ENCODE measurements at places on chromosomes 7 and 10.
A peak's percentile ranks its signal among the peaks of the same experiment; 100 is the strongest.

- DNase-seq = no peak
These were observed 156.5 kb upstream of the NPS start for GRCh38 chr10:127392351-127393235.

- DNase-seq = no peak
These were observed 546.8 kb downstream of the LRMDA start for GRCh38 chr10:75978213-75978612.

DNA sequence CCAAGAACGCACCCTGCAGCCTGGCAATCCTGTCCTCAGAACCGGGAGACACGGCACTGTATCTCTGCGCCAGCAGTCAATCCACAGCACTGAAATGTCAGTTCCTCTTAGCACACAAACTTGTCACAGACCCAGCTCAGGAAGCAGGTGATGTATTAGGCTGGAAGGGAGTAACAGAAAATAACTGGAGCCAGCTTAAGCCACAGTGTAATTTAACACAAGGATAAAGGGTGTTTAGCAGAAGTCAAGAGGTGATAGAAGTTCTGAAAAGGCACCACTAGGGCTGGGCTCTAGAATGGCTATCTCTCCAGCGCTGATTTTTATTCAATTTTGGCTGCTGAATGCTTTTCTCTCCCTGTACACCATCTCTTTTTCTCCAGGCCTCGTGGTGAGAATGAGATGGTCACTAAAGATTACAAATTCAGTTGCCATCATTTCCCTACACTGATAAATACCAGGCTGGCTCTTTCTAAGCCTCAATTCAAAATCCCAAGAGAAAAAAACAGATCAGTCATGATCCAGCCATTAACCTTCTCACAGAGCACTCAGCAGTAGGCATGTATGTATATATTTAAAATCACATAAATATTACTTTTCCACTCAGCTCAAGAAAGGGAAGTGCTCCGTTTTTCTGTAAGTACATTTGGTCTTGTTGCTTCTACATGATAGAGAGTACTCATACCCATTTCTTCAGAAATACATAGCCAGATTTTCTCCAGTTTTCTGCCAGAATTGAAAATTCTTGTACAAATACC lies 102.7 kb upstream of the PRSS1 start:
- no peak for DNase-seq

GRCh38 chr10:37976880-37977203 lies 395 bp upstream of the ZNF25 start:
- no peak for DNase-seq

DNA sequence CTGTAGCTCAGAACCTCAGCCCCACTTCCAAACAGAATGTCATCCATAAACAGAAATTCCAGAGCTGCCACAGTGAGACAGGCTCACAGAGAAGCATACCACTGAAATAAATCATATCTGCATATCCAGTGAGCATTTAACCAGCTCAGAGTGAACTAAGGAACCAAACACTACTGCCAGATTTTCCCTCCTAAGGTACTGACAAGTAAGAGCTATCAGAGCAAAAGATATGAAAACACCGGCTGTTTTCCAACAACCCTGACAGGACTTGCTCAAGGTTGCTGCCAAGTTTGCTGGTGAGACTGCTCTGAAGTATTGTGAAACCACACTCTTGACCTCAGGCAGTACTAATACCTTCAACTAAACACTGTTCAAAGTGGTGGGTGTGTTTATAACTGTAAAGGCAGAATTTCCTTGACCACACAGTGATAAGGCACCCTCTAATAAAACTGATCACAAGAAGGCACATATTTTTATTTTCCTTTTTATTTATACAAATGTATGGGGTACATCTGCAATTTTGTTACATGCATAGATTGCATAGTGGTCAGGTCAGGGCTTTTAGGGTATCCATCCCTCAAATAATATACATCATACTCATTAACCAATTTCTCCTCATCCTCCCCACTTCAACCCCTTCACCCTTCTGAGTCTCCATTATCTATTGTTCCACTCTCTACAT lies 18.3 kb downstream of the SGMS1 start:
- no peak for DNase-seq

DNA sequence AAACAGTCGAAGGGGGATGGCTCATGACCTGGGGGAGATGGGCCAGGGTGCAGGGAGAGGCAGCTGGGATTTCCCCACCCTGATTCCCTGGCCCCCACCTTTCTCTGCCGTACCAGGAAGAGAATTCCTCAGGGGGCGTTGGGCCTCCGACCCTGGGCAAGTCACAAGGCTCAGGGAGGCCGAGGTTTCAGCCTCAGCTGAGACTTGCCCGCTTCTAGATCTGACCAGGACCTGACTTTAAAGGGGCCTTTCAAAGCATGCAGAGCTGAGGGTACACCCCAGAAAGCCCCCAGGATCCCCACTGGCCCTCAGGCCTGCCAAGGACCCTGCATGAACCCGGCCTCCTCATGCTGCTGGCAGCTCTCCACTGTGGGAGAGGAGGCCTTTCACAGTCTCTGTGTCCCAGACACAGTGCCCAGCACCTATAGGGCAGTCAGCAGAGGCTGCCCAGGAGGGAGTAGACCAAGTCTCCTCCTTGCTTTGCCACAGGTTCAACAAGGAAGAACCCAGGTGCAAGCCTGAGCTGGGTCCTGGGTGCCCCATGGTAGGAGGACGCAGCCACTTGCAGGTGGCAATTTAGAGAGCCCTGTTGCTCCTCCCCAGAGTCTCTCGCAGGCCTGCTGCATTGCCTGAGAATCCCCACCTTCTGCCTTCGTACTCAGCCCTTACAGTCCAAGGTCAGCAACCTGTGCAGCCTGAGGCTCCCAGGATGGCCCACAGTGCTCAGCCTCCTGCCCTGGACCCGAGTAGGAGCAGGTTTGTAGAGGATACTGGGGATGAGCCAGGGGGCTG lies 89.3 kb downstream of the CHST15 start:
- DNase-seq = no peak

- no peak for DNase-seq
These were observed 31.4 kb downstream of the PARP12 start for GRCh38 chr7:140031364-140031763.

DNA sequence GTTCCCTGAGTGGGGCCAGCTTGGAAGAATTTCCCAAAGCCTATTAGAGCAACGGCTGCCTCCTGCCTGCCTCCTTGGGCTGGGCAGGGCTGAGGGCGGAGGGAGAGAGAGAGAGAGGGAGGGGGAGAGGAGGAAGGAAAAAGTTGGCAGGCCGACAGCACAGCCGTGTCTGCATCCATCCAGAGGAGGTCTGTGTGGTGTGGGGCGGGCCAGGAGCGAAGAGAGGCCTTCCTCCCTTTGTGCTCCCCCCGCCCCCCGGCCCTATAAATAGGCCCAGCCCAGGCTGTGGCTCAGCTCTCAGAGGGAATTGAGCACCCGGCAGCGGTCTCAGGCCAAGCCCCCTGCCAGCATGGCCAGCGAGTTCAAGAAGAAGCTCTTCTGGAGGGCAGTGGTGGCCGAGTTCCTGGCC lies at the start of gene AQP1:
TSS of gene AQP1 (plus strand) at position 293 of the 409 bp plus-strand sequence. CDS start at position 350, 57 bp downstream.
- DNase-seq = no peak

DNA sequence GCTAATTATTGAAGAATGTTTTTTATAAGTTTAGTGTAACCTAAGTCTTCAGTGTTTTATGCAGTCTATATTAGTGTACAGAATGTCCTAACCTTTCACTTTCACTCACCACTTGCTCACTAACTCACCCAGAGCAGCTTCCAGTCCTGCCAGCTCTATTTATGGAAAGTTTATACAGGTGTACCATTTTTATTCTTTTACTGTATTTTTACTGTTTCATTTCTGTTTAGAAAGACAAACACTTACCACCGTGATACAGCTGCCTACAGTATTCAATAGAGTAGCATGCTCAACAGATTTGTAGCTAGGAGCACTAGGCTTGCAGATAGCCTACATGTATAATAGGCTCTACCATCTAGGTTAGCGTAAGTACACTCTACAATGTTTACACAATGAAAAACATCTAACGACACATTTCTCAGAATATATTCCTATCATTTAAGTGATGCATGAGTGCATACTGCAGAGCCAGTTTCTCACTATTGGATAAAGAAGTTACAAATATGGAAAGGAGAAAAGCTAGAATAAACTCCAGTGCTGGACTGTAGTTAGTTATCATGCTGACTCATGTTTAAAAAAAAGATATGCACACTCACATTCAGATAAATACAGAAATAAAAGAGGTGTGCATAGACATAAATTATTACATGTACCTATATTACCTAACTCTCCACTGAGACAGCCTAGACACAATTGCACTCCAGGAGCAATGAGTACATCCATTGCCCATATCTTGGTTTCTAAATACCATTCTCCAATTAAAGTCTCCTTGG lies 30.4 kb downstream of the STEAP1B start:
- no peak for DNase-seq

GRCh38 chr7:774161-775109 lies 47.4 kb upstream of the PRKAR1B start:
- DNase-seq = peak; percentile 13

- no peak for DNase-seq
These were observed 319.2 kb downstream of the CDC14C start for GRCh38 chr7:49243521-49243920.

DNA sequence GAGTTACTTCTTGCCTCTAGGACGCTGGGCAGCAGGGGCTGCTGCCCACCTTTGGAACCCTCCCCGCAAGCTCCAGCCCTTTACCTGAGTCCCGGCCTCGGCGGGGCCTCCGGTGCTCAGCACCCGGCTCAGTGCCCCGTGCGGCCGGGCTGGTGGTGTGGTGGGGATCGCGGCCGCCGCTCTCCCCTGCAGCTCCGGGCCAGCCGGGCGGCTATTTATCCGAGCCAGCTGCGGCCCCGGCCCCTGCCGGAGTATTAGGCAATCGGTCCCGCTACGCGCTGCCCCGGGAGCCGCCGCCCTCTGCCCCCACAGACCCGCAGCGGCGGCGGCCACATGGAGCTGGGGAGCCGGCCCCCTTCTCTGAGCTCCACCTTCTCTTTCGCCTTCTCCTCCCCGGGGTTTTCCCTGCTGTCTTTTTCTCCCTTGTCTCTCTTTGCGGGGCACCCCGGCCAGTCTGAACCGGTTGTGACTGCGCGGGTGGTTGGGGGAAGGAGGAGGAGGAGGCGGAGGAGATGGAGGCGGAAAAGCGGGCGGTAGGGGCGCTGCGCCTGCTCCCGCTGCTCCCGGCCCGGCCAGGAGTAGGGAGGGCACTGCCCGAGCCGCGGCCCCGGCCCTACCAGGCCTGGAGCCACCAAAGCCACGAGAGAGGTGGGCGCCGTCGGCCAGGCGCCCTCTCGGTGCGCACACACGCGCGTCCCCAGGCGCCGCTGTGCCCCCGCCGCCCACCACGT lies at the start of gene SLC16A9:
TSS of gene SLC16A9 (minus strand) at position 456 of the 731 bp plus-strand sequence. CDS start 25,559 bp downstream, outside the sequence.
- peak; percentile 14 for DNase-seq

GRCh38 chr10:21681156-21681555 lies 147.1 kb downstream of the MLLT10 start:
- no peak for DNase-seq

- DNase-seq = no peak
These were observed 561.9 kb upstream of the GALNT17 start for GRCh38 chr7:70570029-70570428.

GRCh38 chr10:102613785-102614184 lies 30.5 kb upstream of the TRIM8 start:
- DNase-seq = no peak

GRCh38 chr10:28355376-28355775 lies 52.5 kb upstream of the MPP7 start:
- no peak for DNase-seq

DNA sequence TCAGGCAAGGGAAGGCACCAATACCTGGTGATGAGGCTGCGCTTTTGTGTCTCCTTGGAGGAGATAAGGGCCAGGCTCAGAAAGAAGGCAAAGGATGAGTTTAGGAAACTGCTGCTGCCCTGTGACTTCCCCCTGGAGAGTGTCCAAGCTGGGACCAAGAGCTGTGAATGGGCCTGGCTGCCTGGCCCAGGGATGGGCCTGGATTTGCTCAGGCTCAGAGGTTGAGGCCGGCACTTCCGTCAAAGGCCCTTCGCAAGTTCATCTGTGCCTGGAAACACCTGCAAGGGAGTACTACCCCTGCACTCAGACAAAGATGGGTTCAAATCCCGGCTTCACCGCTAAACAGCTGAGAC lies 50.5 kb upstream of the NANOS1 start:
- no peak for DNase-seq

DNA sequence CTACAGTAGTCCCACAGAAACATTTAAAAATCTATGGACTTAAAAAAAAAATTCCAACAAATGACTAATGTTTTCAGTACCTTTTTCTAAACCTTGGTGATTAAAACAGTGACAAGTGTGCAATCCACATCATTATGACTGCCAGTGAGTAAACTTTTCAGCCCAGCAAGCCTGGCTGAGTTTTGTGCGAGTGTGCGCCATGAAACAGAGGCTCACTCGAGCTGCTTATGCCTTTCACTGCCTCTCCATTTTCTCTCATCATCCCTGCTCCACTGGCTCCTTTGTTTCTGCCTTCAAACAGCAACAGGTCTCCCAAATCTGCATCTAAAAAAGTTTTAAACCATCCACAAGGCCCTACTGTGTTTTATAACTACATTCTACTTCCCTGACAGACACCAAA lies 105.8 kb downstream of the USP6NL start:
- DNase-seq = no peak

DNA sequence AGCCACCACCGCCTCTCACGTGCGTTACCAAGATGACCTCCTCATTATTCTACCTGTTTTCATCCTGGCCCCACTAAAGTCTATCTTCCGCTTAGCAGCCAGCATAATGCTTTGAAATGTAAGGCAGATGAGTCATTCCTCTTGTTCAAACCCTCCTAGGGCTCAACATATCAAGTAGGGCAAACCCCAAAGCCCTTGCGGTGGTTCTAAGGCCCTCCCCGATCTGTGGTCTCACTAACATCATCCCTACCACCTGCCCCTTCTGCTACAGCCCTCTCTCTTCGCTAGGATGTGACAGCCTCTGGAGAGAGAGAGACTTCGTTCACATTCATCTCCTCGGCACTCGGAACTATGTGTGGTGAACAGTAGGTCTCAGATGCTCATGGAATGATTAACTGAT lies 94.8 kb downstream of the SVIL start:
- DNase-seq = no peak

- DNase-seq = no peak
These were observed 131.9 kb downstream of the TNS3 start for GRCh38 chr7:47449810-47450590.

GRCh38 chr10:53276797-53277196 lies 504.2 kb upstream of the MBL2 start:
- no peak for DNase-seq

- DNase-seq = no peak
These were observed 8.8 kb downstream of the DLX5 start for GRCh38 chr7:97015756-97016380.

GRCh38 chr10:128063736-128064107 lies 62.5 kb downstream of the MKI67 start:
- no peak for DNase-seq

DNA sequence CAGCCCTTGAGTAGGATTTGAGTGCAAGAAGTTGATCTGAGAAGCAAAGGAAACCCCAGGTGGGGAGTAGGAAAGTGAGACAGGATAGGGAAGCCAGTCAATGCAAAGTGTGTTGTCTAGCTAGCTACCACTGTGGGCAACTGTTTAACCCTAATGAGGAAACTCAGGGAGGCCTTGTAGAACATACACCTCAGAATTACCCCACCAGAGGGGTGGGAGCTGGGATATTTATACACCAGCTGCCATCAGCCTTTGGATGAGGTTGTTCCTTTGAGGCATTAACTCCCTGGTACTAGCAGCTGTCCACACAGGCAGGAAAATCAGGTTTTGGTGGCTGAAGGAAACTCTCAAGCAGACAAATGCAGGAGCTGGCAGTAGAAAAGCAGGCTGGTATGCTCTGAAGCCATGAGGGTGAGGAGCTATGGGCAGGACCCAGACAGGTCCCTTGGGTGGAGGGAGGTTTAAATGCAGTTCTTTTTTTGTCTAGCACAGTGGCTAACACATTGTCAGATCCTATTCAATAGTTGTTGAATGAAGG lies 60.1 kb upstream of the ARID5B start:
- DNase-seq = no peak

GRCh38 chr10:86046845-86047460 lies 319.6 kb downstream of the GRID1 start:
- no peak for DNase-seq

Data from stimulated activated CD4-positive, alpha-beta T cell treated with anti-CD3 and anti-CD28 coated beads, TNF-alpha, amount 100 ng/mL, for 1 hour (primary cell).